Foreskin melanocyte (primary cell): ENCODE measurements at places on chromosomes 16 and 17.
A peak's percentile ranks its signal among the peaks of the same experiment; 100 is the strongest.

DNA sequence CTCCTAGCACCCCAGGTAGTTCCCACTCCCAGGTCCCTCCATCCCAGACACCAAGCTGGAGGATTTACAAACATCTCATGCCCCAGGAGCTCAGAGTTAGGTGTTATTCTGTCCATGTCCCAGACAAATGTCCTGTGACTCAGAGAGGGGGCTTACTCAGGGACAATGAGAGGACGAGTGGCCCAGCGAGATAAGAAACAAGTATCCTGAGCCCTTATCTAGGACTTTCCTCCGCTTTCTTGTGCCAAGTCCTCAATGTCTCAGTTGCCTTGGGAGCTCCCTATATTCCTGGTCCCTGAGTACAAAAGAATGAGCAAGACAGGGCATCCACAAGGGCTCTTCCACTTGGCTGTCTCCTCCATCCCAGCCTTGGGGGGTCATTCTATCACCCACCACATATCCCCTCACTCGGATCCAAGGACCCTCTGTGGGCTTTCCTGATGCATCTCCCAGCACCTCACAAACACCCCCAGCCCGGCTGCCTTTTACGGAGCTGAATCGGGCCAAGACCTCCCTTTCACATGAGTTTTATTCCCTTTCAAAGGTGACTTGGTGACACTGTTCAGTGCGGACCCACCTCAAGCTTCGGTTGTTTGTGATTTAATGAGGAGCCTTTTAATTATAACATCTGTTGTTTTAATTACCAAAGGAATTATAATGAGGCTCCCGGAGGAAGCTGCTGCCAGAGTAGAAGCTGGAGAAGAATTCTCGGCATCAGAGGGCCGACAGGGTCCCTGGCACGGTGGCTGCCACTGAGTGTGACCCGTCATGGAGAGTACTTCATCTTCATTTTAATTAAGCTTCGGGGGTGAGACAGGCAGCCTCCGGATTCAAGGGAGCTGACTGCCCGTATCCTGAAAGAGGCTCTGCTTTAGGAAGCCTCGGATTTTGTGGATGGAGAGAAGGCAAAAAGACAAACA lies 121.5 kb downstream of the WSCD1 start:
- no peak for DNase-seq

DNA sequence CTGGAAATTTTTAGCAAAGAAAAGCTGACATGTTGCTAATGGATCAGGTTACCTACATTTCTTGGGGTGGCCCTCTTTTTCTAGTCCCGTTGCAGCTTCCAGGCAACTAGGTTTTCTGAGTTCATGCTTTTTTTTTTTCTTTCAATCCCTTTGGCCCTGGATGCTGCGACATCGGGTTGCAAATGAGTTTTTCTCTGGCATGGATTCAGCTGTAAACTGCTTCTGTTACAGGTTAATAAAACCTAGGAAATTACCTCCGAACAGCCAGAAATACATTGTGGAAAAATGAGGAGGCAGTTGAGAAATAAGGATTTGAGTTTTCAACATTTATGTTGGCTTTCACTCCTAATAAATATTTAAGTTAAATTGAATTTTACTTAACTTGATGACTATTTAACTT lies 149.8 kb upstream of the MAF start:
- DNase-seq, result no peak

- peak; percentile 65 for DNase-seq
Measured at GRCh38 chr17:65656390-65657250, 95.2 kb upstream of the AXIN2 start.

- no peak for DNase-seq
Measured at GRCh38 chr17:13106171-13106570, 88.3 kb upstream of the ELAC2 start.

DNA sequence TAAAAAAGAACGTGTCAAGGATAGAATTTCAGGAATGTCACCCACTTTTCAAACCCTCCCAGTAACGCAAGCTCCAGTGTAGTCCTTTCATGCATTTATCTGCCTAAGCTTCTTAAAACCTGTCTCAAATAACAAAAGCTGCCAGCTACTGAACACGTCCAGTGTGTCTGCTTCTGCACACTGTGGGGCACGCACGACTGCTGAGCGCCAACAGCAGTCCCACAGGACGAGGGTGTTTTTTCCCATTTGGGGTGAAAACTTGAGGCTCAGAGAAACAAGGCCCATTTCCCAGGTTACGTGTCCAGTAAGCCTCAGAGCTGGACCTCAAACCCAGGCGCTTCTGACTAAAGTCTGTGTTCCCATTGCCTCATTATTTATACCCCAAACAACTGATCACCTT lies 17.2 kb downstream of the NTAN1 start:
- DNase-seq, result no peak

DNA sequence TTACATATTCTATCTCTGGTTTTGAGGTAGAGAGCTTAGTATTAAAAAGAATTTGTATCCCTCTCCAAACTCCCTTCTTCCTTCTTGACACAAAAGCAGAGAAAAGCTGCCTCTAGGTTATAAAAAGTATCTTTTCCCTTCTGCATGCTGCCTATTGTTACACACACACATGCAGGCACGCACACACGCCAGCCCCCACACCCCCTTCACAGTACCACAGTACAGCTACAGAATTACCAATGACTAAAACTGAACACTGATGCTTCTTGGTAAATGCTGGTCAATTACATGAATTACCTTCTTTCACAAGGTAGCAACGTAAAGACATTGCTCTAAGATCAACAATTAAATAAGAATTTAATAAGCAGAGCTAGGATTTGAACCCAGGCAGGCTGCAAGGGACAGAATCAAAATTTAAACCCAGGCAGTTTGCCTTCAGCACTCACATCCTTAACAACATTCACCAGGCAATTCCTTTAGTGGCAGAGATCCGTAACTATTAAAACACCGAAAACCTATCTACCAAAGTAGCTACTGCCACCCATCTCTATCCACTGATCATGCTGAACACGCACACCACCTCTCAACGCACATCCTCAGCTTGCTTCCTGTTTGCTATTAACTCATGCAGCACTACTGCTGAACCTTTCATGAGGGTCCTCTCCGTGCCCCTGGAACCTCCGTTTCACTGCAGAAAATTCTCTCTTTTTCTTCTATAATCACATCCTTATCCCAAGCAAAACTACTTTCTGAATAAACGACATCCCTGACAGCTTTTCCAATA lies 37.8 kb downstream of the YWHAE start:
- peak; percentile 19 for DNase-seq

GRCh38 chr17:79655672-79656290 lies 44.9 kb upstream of the RBFOX3 start:
- no peak for DNase-seq

- DNase-seq, result no peak
Measured at GRCh38 chr16:27444470-27444869, 42.5 kb downstream of the IL21R start.

GRCh38 chr16:4915226-4915761 lies 21.7 kb downstream of the PPL start:
- peak; percentile 69 for DNase-seq

- DNase-seq, result no peak
Measured at GRCh38 chr17:79408251-79408650, 202.6 kb downstream of the RBFOX3 start.

GRCh38 chr17:49996121-49996494 lies 1.1 kb upstream of the DLX3 start:
- DNase-seq, result no peak

DNA sequence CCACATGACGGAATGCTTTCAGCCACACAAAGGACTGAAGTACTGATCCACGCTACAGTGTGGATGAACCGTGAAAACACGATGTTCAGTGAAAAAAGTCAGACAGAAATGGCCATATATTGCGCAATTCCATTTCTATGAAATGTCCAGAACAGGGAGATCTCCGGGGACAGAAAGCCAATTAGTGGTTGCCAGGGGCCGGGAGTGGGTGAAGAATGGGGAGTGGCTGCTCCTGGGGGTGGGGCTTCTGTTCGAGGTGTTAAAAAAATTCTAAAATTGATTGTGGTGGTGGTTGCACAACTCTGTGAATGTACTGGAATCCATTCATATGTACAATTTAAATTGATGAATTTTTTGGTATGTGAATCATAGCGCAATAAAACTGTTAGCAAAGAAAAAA lies 154.8 kb upstream of the HSBP1 start:
- DNase-seq, result no peak

DNA sequence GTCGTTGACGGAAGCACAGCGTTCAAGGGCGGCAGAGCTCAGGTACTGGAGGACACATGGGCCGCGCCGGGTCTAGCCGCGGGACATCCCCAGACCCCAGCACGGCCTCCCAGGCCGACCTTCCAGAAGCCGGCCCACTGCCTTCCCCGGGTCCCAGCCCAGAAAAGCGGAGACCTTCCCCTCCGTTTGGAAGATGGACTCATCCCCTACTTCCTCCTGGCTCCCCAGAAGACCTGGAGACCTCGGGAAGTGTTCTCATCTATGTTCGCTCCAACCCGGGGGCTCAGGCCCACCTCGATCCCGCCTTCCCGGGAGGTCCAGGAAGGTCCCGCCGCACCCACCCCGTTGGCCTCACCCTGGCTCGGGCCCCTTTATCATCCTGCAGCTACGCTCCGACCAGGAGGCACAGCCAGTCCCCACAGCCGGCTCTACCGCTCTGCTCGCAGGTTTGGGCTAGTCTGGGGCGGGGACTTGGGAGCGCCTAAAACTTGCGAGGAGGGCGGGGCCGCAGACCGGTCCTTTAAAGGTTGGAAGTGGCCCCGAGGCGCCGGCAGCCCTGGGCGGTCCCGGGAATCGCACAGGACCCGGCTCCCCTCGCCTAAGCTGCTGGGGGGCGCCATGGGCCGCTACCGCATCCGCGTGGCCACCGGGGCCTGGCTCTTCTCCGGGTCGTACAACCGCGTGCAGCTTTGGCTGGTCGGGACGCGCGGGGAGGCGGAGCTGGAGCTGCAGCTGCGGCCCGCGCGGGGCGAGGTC lies at the start of gene ALOX12:
Gene ALOX12, plus strand, starts transcription at position 550 of the 756 bp plus-strand sequence. Its CDS starts 69 bp downstream, at position 619.
- DNase-seq, result no peak

DNA sequence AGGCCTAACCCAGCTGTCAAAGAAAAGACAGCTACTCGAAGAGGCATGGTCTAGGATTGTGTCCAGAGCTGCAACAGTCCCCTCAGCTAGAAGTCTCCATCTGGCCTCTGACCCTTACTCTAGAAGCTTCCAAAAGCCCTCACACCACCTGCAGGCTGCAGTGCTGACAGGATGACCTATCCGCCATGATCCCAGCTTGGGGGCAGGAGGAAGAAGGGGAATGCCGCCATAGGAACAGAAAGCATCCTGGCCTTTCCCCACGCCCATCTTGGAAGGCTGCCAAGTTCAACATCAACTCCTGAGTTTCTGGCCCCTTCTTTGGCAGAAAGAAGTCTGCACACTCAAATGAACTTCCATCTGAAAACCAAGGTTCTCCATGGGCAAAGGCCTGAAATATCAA lies 3.1 kb upstream of the KRT36 start:
- DNase-seq, result no peak

GRCh38 chr17:43782913-43783680 lies 2.9 kb downstream of the CFAP97D1 start:
- peak; percentile 96 for DNase-seq

GRCh38 chr17:68399638-68400403 lies 57.5 kb downstream of the WIPI1 start:
- DNase-seq, result peak; percentile 85

DNA sequence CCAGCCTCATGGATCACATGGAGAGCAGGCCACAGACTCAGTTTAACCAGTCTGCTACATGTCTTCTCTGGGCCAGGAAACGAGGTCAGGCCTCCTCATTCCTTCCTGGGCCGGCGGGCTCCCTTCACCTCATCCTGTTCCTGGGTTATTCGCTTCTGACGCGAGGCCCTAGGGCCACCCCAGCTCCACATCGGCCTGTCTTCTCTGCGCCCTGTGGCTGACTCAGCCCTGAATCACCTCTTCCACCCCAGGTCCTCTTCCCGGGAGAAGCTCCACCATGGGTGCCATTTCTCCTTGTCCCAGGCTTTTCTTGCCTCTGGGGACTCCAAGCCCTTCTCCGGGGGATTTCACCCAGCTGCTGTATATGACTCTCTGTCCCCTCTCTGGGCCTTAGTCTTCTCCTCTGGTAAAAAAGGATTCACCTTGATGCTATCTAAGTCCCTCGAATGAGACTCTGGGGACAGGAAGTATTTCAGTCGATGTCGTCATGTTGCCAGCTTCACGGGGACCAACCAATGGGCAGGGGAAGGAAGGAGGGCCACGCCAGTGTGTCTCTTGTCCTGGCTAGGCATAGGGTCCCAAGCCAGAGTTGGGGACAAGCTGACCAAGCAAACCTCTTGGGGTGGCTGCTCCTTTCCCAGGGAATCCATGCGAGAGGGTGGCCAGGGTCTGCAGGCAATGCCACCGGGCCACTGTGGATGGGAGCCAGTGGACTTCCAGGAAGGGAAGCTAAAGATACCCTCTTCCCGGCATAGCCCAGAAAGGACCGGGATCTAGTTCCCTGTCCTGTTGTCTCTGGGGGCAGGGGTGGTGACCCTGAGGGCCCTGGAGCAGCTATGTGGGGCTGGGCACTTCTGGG lies 58.7 kb downstream of the SOCS3 start:
- no peak for DNase-seq

- DNase-seq, result no peak
Measured at GRCh38 chr16:84260766-84261554, 21.1 kb upstream of the KCNG4 start.

GRCh38 chr17:80967404-80967872 lies 24.2 kb upstream of the CHMP6 start:
- no peak for DNase-seq

GRCh38 chr17:75010683-75011400 lies 1.6 kb upstream of the MRPL58 start:
- DNase-seq, result no peak

GRCh38 chr17:10648381-10648780 lies 8.7 kb downstream of the MYH3 start:
- no peak for DNase-seq

DNA sequence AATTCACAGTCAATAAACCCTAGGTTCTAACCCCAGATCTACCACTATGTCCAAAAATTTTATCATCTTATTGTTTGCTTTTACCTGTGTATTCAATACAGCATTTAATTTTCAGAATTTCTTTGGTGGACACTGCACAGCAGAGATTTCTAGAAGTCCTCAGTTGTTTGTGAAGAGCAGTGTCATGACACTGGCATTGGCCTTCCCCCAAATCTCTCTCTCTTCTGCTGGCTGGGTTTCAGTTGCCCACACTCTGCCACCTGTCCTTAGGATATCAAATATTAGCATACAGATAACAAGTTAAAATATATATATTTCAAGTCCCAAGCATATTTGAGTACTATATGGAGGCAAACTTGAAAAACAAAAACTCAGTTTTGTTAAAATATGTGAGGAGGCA lies 2.0 kb upstream of the THUMPD1 start:
- DNase-seq, result no peak

DNA sequence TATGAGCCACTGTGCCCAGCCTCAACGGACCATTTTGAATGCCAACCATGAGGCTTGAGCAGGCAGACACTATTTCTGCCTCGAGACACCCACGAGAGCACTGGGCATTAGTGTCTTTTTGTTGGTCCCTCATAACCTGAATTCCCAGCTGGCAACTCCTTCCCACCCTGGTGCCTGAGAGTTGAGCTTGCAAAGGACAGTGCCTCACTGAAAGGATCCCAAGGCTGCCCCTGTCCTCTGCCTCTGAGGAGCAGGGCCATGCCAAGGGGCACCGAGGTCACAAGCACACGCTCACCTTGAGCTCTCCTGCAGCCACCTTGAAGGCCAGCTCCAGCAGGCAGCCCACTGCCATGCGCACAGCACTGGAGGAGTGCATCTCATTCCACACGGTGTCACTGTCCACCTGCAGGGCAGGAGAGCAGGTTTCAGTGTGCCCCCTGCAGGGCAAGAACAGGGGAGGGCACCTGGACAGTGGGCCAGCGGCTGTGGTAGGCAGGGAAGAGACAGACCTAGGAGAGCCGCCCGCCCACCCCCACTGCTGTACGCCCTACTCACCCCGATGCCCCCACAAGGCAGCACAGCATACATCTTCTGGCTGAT lies 12.8 kb downstream of the G6PC3 start:
- DNase-seq, result no peak

GRCh38 chr17:44297975-44298374 lies 10.4 kb upstream of the RUNDC3A start:
- DNase-seq, result no peak
